ENCODE measurements at places on chromosomes 3 and 15. TPM values are rescaled to one million over a fixed set of nuclear protein-coding genes. Genes with fewer than 3 reads are reported as not detected.

DNA sequence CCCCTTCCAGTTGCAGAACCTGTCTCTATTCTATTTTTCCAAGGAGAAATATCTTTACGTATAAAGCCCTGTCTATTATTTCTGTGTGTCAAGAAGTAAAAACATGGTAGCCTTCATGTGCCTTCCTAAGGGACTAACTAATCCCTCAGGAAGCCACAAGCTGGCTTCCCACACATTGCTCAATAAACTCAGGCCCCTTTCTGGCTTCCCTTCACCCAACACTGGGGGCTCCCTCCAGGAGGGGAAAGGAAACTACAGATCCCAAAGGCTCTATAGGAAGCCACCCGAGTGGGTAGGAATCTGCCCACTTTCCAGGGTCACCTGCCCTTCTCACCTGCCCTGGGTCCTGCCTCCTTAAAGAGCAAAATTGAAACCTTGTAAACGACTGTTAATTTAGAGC lies 4.6 kb downstream of the TLE3 start:
- DNase-seq, result peak; percentile 38

GRCh38 chr3:167146911-167147310 lies 233.2 kb downstream of the ZBBX start:
- no peak for DNase-seq

GRCh38 chr15:66899555-66900350 lies 165.6 kb upstream of the SMAD3 start:
- DNase-seq, result no peak

GRCh38 chr3:14554715-14555114 lies 14.6 kb upstream of the GRIP2 start:
- DNase-seq, result no peak

- no peak for DNase-seq
Observed at GRCh38 chr3:25520926-25521559, 93.0 kb downstream of the RARB start.

DNA sequence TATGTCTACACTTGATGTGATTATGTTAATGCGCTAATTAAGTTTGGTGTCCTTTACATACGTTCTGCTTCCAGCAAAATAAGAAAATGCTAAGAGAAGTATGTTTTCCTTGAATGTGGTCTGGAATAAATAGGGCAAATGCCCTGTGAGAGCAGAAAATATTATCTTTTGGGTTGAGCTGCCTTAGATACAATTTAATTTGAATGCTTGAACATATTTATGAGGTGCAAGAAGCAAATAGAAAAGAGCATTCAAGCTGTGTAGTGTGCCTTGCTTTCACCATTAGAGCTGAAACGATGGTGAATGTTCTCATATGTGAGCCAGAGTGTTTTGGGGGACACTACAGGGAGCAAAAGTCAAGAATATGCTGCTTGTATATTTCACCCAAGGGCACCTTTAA lies 15.9 kb upstream of the ARNT2 start:
- no peak for DNase-seq

- DNase-seq, result no peak
Observed at GRCh38 chr3:40055361-40055760, 246.0 kb downstream of the MYRIP start.

- DNase-seq, result no peak
Observed at GRCh38 chr3:184500344-184500923, 61.2 kb upstream of the EPHB3 start.

DNA sequence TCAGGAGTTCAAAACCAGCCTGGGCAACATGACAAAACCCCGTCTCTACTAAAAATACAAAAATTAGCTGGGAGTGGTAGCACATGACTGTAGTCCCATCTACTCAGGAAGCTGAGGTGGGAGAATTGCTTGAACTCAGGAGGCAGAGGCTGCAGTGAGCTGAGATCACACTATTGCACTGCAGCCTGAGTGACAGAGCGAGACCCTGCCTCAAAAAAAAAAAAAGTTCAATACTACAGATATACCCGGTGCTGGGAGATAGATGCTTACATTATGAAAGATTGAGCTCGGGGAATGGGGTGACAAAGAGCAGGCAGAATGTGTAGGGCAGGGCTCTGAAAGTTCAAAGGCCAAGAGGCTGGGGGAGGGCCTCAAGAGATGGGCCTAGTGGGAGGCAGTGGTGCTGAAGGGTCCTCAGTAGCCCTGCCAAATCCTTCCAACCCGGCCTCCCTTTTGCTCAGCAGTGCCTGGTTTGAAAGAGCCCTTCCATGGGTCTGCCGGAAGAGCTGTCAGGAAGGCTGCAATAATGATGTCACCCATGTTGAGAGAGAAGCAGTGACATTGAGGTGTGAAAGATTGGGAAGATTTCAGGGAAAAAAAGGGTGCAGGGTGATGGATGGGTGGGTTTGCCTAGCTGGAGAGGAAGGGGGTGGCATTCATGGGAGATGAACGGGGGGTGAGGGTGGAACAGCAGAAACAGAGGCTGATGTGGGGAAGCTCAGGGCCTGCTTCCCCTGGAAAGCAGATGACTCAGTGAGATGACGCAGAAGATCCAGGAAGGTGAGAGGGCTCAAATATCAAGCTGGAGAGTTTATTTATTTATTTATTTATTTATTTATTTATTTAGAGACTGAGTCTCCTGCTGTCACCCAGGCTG lies 20.0 kb upstream of the IREB2 start:
- DNase-seq, result no peak

DNA sequence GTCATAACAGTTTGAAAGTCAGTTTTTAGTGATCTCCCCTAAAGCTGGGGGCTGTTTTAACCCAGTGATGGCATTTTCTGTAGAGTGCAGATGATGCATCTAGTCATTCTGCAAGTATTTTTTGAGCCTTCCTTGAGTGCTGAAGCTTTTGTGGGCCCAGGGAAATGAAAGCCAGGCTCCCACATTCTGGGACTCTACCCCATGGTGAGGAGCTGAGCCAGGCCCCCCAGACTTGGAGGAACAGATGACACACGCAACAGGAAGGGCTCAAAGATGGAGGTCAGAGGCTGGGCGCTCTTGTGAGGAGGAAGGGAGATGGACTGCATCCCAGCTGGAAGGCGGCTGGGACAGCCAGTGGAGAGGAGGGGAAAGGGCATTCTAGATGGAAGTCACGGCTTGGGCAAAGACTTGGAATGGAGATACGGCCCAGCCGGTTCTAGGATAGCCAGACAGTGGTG lies 40.8 kb downstream of the MRAS start:
- DNase-seq, result no peak

GRCh38 chr3:62236016-62236415 lies 137.3 kb downstream of the FEZF2 start:
- DNase-seq, result no peak

GRCh38 chr3:18238746-18239331 lies 186.3 kb downstream of the SATB1 start:
- DNase-seq, result no peak

C2CD4A gene
- total RNA-seq, result 0.05 TPM

ZPLD1 gene
- total RNA-seq, result not detected

SCN11A gene
- total RNA-seq, result 0.05 TPM

CSPG4 gene
- total RNA-seq, result 21.3 TPM

CXCR6 gene
- 0.32 TPM for total RNA-seq

TRH gene
- total RNA-seq, result not detected

CCDC9B gene
- total RNA-seq, result 178 TPM

ITIH4 gene
- total RNA-seq, result 3.2 TPM

DNAH12 gene
- total RNA-seq, result 0.22 TPM

All from cardiac septum (tissue), 1 donor.